Activated naive CD8-positive, alpha-beta T cell treated with anti-CD3 and anti-CD28 coated beads, Interleukin-2, amount 50 U/mL, for 24 hours (primary cell): ENCODE measurements at places on chromosomes 13 and 19.

GRCh38 chr13:76730220-76730619 lies 156.0 kb downstream of the KCTD12 start:
- DNase-seq, result no peak

- DNase-seq, result no peak
Observed at GRCh38 chr13:34533941-34534340, 408.1 kb upstream of the NBEA start.

GRCh38 chr19:19110410-19111135 lies 27.7 kb downstream of the TMEM161A start:
- peak; percentile 25 for DNase-seq

DNA sequence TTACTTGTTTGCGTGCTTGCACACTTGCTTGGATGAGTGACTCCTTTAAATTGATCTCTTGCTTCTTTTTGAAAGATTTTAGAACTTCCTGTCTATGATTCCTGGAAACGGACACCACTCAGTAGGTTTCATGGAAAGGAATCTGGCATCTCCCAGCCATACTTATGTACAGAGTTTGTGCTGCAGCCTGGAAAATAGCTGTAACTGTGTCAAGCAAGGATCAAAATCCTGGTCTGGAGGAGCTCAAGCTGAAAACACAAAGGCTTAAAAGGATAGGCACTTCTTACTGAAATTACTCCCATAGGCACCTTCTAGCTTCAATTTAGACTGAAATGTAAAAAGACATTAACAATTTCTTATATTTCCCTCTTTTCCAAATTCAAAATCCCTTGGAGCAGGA lies 1.4 kb upstream of the FREM2 start:
- no peak for DNase-seq

- DNase-seq, result no peak
Observed at GRCh38 chr13:82344867-82345266, 1537.4 kb downstream of the SLITRK1 start.

GRCh38 chr19:7917267-7918061 lies 2.7 kb upstream of the SNAPC2 start:
- peak; percentile 66 for DNase-seq

DNA sequence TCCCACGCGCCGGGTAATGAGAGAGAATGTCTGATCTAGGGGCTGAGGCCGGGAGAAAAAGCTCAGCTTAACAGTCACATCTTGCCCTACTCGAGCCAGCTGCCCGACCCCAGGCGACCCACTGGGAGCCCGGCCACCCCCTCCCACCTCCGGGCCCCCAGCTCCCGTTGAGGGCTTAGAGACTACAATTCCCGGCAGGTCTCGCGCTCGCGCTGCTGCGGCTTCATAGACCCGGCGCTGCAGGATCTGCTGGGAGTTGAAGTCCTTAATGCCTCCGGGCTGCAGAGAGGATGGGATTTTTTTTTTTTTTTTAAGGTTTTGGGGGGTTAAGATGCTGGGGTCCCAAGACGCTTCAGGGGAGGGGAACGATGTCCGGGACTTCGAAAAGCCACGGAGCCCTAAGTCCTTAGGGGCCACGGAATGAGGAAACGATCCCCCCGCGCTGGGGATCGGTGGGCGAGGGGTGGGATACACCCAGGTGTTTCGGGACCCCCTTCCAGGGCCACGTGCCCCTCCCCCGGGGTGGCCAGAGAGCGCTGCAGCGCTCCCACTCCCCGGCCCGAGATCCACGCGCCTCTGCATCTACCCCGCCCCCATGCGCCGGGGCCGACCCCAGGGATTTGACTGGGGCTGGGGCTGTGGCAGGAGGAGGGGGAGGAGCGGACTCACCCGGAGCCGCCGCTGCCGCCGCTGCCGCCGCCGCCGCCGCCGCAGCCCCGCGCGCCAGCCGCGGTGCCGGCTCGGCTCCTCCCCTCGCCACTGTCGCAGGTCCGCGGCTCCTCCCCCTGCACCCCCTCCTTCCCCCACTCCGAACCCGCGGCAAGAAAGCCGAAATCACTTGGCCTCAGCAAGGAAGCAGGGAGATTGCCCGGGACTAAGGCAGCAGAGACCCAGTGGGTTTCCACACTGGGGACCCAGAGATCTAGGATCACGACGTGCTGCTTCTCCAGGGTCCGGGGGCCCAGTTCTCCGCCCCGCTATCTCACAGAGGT lies at the start of gene SYT3:
TSS of gene SYT3 (minus strand) at position 761 of the 992 bp plus-strand sequence. CDS start 2,470 bp downstream, outside the sequence.
- DNase-seq, result peak; percentile 45

DNA sequence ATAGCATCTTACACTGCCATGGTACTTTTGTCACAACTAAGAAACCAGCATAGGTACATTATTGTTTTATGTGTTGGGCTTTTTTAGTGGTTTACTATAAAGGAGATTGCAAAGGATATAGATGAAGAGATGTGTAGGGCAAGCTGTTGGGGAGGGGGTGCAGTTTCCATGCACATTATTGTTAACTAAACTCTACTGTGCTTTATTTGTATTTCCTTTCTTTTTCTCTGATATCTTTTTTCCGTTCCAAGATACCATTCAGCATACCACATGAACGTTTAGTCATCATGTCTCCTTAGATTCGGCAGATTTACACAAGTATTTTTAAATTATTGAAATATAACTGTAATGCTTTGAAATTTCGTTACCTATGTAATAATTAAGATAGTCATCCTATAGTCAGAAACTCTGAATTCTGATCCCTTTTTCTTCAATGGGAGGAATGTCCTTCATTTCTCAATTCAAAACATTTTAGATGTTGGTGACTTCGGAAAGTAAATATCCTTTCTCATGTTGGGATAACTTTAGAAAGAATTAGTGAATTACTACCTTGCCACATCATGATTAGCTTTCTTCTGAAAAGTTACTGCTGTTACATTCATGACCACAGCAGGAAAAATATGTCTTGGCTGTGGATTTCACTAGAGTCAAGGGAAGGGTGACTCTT lies 82.8 kb downstream of the FRY start:
- no peak for DNase-seq

DNA sequence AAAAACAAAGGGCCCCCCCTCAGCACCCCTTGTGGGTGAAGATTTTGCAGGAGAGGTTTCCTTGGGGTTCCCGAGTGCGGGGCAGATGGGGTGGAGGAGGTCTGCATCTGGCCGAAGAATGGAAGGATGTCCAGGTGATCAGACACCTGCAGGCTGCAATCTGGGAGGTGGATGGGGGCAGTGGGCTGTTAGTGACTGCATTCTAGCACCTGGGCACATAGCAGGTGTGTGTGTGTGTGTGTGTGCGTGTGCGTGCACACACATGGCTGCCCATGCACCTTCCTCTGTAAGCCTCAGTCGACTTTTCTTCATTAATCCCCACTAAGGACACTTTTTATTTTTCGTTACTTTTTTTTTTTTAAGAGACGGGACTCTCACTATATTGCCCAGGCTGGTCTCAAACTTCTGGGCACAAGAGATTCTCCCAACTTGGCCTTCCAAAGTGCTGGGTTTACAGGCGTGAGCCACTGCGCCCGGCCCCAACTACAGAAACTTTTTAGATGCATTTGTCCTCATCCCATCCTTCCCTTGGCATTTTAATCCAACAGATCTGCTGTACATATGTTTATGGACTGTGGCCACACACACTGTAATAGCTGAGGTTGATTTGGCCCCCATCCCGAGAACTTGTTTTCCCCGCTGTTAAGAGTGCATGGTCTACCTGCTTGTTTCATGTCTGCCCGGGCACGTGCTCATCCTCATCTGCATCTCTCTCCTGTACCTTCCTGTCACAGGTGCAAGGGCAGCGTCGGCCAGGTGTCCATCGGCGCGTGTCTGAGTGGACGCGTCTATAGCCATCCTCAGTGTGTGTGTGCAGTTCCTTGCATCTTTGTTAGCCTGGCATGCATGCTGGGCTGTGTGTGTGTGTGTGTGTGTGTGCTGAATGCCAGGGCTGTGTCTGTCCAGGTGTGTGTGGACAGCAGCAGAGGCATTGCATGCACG lies 731 bp downstream of the MAG start:
- no peak for DNase-seq

GRCh38 chr13:72437458-72437857 lies 290.0 kb downstream of the MZT1 start:
- no peak for DNase-seq

DNA sequence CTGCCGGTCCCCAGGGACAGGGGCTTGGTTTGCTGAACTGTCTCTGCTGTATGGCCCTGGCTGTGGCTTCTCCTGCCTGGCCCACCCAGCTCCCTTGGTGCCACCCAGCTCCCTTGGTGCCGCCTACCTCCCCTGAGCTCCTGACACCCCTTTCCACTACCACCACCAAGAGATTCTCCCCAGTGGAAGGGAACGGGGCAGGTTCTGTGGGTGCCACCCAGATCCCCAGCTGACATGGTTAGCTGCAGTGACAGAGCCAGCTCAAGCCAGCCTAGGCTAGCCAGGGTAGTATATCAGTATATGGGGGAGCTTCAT lies 28.5 kb upstream of the POP4 start:
- DNase-seq, result no peak

- DNase-seq, result no peak
Observed at GRCh38 chr13:110106726-110107125, 200.2 kb downstream of the COL4A1 start.

GRCh38 chr19:19468424-19469050 lies 46.8 kb downstream of the TSSK6 start:
- no peak for DNase-seq

DNA sequence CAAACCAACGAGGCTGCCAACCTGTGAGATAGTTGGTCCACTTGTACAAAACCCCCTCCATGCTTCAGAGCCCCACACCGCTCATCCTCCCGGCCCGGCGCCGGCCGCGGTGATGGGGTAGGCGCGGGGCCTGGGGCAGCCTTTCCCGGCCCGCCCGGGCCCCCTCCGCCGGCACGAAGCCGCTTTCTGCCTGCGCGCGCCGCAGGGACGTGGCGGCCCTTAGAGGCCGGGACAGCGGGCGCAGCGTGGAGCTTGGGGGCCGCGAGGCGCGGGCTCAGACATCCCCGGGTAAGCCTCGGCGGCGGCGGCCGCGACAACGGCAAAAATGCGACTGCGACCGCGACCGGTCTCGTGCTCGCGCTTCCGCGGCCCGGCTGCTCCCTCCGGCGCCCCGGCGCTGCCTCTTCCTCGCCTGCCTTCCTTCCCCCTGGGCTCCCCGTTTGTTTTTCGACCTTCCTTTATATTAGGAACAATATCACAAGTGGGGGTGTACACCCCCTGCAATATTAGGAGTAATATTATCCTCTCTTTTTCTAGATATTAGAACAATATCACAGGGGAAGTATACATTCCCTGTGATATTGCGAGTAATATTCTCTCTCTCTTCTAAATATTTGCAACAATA lies 53.9 kb upstream of the CEACAM21 start:
- DNase-seq, result peak; percentile 55

DNA sequence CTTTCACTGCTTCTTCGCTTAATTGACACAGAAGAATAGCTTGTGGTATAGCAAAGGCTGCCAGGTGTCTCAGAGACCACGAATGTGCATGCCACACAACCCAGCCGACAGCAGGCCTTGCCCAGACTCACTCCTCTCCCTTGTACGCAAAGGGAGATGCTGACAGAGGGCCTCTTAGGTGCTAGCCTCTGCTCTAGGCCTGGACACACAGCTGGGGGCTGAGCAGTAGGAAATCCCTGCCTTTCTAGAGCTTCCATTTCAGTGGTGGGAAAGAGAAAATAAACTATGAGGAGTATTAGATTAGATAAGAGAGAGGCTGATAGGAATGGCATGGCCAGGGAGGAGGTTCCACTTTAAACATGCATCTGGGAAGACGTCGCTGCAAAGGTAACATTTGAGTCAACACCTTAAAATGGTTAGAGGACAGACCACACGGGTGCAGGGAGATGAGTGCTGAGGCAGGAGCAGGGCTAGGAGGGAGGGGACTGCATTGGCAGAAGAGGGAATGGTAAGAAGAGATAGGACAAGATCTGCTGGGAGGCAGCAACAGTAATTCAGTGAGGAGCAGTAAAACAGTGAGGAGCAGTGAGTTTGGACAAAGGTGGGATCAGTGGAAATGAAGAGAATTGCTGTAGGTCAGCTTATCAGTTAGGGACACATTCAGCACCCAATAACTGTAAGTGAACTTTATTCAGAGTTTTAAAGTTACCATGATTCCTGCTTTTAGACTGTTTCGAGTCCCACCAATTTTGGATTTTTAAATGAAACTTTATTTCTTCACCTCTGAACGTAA lies 100.0 kb downstream of the RNF17 start:
- DNase-seq, result no peak

- DNase-seq, result no peak
Observed at GRCh38 chr13:36358175-36358718, 12.1 kb upstream of the SPART start.

DNA sequence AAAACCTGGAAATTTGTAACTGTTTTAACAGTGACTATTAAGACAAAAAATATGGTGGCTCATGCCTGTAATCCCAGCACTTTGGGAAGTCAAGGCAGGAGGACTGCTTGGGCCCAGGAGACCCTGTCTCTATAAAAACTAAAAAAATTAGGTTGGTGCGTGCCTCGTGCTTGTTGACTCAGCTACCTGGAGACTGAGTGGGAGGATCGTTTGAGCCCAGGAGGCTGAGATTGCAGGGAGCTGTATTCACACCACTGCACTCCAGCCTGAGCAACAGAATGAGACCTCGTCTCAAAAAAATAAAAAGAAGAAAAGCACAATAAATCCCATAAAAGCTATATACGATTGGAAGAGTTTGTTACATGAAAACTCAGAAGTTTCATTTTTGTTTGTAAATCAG lies 23.7 kb downstream of the KLF5 start:
- no peak for DNase-seq

DNA sequence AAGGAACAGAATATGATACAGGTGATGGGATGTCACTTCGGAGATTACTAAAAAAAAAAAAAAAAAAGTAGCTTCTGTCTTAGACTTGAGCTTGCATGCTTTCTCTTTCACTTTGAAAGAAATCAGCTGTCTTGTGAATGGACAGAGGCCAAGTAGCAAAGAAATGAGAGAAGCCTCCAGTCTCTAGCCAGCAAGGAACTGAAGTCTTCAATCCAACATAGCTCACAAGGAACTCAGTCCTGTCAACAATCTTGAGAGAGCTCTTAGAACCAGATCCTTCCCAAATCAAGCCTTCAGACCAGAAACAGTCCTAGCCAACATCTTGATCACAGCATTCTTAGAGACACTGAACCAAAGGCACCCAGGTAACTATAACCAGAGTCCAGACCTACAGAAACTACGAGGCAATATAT lies 7.7 kb downstream of the N4BP2L2 start:
- no peak for DNase-seq

DNA sequence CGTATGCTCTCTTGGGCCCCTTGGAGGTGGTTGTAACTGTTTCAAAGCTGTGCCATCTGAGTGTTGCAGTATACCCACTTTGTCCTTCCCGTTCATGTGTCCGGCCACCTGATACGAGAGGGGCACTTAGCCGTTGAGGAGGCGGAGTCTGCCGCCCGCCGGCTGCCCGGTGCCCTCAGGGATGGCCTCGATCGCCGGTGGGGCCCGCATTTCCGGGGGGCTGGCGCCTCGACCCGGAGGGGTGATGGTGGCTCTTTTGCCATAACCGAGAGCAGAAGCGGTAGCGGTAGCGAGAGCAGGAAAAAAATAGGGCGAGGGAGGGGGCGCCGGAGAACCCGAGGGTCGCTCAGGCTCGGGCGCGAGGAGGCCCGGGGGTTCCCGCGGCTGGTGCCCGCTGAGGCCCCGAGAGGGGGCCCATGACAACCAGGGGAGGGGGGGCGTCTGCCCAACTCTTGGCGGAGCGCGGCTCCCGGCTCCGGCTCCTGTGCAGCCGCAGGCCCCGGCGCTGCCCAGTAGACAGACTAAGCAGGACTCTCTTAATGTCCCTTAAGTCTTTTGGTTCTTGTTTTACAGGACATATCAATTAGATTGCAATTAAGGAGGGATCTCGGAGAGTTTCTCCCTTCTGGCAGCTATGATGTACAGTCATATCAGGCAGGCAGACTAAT lies 342.7 kb upstream of the SGCG start:
- no peak for DNase-seq

- DNase-seq, result no peak
Observed at GRCh38 chr13:100090861-100091260, 2.0 kb downstream of the PCCA start.

- no peak for DNase-seq
Observed at GRCh38 chr13:20391597-20392452, 133.8 kb downstream of the CRYL1 start.
